Stimulated activated CD8-positive, alpha-beta memory T cell treated with anti-CD3 and anti-CD28 coated beads, Interleukin-2, amount 100 ng/mL, for 1 hour (primary cell): ENCODE measurements at places on chromosomes 4 and X.

DNA sequence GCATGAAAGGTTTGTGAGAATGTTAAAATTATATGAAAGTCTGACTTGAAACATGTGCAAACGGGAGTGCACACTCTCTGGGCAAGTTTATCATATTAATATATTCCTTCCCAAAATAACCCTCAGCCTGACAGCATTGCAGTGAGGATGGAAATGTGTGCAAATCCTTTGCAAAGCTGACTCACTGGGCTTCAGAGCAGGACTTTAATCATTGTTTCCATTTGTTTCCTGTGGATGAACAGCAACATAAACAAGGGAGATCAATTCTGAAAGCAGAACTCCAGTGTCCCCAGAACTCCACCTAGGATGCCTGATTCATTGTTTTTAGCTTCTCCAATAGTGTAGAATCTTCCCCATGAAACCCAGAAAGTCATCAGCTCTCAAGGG is 32.9 kb downstream of the SLC2A9 start:
- DNase-seq, result no peak

GRCh38 chr4:75180790-75181776 is 248.2 kb downstream of the PARM1 start:
- no peak for DNase-seq

DNA sequence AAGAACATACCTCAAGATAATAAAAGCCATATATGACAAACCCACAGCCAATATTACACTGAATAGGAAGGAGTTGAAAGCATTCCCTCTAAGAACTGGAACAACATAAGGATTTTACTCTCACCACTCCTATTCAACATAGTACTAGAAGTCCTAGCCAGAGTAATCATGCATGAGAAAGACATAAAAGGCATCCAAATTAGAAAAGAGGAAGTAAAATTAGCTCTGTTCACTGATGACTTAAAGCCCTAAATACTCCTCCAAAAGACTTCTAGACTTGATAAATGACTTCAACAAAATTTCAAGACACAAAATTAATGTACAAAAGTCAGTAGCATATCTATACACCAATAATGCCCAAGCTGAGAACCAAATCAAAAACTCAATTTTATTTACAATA is 235.7 kb downstream of the NKX6-1 start:
- no peak for DNase-seq

DNA sequence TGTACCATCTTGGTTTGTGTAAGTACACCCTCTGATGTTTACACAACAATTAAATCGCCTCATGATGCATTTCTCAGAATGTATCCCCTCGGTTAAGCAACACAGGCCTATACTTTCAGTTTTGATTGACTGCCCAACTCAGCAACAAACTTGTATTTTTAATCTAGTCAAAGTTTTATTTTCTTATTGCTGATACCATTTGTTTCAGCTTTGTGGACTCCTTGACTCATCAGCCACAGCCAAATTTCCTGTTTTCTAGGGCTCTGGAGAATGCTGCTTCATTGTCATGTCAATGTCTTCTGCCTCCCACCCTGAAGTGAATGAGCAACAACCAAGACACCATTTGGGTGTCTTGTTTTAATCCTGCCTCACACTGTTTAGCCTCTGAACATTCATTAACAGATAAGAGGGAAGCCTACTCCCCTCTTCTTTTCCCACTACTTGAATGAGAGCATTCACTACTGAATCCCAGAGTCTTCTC is 14.0 kb downstream of the BBS12 start:
- DNase-seq, result no peak

- no peak for DNase-seq
Measured at GRCh38 chrX:99073551-99073950, 1336.5 kb downstream of the PCDH19 start.

DNA sequence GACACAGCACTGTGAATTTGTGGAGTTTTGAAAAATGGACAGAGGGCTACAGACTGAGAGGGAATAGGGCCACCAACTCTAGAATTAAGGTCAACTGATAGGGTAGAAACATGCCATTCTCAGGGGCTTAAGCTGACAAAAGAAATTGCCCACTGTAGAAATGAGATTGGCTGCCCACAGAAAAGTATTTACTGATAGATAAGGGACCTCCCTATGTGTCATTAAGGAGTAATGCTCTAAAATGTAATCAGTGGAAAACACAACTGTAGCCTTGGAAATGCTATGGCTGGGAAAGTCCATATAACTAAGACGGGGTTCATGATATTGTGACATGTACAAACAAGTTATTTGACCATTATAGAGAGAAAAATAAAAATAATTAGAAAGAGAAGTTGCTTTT is 4.6 kb downstream of the RTL9 start:
- no peak for DNase-seq

- DNase-seq, result peak; percentile 14
Measured at GRCh38 chrX:64975989-64976672, at the start of gene ZC4H2. ZC4H2 (minus strand) TSS chrX:64976450; CDS start chrX:64976377, 73 bp downstream.
